ENCODE measurements at places on chromosomes 6 and 20.

DNA sequence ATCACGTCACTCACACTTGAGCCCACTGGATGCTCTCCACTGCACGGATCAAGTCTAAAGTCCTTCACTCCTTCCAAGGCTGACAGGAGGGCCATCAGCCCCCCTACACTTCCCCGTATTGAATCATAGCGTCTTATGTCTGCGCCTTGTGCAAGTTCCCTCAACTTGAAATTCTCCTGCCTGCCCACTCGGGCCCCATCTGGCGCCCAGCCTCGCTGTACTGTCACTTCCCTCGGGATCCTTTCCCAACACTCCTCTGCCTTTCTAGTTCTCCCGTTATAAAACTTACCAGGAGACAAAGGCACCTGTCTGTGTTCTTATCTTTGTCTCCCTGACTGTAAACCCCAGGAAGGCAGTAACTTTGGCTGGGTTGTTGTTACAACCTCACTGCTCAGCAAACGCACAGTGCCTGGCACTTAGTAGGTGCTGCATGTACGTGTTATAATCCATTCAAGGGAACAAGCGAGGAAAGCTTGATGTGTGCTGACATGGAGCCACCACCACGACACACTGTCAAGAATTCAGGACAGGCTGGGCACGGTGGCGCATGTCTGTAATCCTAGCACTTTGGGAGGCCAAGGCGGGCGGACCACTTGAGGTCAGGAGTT lies 33.8 kb upstream of the ZFAND3 start:
- no peak for DNase-seq

DNA sequence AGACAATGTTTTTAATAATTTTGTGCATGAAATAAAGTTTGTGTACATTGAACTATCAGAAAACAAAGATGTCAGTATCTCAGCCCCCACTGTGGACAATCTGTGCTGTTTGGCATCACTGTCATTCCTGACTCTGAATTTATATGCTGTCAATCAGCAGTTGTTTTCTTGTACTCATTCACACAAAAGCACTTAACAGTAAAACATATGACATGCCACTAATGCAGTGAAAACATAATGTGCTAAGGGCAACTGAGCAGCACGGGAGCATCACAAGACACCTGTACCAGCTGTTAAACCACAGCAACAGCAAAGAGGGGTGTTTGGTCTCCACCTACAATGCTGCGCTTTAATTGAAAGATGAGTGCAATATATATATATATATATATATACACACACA lies 647.8 kb upstream of the SLC35B3 start:
- no peak for DNase-seq

DNA sequence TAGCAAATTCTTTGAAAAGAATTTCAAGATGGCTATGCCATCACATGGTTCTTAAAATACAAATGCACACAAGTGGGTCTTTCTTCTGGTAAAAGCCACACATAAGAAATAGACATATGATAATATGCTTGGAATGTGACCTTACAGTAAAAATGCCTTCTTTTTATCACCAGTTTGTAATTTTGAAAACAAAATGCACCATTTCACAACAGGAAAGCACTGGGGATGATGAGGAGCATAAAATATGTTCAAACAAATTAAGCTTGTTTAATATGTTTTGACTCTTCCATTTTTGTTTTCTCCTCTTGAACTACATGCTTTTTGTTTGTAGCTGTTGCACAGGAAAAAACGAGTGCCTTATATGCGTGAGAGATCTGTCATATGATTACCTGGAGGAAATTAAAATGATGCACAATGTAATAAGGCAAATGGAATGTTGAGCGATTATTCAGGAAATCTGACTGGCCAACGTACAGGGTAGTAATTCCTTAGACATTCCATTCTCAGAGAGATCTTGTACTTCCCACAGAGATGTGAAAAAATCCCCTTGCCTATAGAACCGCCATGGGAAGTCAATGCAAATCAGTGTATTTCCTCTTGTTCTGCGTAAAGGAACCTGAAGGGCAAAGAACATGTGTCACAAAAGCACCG lies 911.6 kb downstream of the TFAP2A start:
- DNase-seq = no peak

- DNase-seq = no peak
Measured at GRCh38 chr6:148271711-148272439, 70.8 kb upstream of the SASH1 start.

DNA sequence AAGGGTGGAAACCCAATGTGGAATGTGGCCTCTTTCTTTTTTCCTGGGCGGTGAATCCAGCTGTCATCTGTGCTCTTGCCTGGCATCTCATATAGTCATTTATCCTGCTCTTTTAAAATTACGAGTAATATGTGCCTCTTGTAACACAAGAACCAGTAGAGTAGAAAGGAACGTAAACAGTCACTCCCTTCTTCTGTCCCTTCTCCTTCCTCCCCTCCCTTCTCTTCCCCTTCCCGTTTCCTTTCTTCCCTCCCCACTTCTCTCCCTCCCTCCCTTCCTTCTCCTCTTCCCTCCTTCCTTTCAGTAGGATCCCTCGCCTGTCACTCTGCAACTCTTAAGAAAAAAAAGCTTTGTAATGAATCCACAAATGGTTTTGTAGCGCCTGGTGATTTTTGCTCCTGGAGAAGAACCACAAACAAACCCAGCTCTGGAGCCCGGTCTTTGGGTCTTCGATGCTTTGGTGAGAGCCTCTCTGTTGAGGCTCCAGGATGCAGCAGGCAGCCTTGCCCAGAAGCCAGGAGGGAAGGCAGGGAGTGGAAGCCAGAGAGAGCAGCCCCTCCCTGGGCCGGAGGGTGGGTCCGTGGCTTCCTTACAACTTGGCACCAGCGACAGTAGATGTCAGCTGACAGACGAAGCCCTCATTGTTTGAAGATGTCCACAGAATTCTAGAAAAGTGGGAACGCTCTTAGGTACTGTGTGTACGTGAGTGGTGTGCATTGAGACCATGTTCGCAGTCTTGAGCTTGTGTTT lies 15.0 kb downstream of the DUSP22 start:
- no peak for DNase-seq

DNA sequence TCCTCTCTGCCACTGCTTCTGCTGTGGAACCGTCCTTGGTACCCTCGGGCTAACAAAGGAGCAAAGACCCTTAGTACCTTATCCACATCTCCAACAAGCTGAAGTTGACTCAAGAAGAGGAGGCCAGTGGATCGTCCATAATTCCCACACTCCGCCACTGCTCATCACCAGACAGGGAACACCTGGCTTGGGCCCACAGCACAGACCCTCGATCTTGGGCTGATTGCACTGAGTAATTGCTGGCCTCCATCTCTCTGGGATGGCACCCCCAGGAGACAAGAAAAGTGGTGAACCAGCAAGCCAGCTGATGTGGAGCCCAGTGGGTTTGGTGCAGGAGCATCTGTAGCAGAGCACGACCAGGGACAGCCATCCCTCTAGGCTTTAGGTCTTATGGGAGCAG lies 109.4 kb upstream of the GRIK2 start:
- DNase-seq = no peak

GRCh38 chr6:158819977-158820622 lies 932 bp upstream of the EZR start:
- DNase-seq = no peak

GRCh38 chr20:36362978-36363713 lies 57.0 kb downstream of the DLGAP4 start:
- DNase-seq = no peak

- peak; percentile 59 for DNase-seq
Measured at GRCh38 chr6:166862287-166862977, 93.9 kb downstream of the RNASET2 start.

GRCh38 chr20:34859826-34860545 lies 12.7 kb downstream of the GGT7 start:
- DNase-seq = no peak
